ENCODE measurements at places on chromosomes 2 and 18.

GRCh38 chr2:148899638-148900318 is 24.8 kb downstream of the KIF5C start:
- no peak for DNase-seq

- DNase-seq, result no peak
Observed at GRCh38 chr18:5857180-5857579, 38.1 kb downstream of the TMEM200C start.

DNA sequence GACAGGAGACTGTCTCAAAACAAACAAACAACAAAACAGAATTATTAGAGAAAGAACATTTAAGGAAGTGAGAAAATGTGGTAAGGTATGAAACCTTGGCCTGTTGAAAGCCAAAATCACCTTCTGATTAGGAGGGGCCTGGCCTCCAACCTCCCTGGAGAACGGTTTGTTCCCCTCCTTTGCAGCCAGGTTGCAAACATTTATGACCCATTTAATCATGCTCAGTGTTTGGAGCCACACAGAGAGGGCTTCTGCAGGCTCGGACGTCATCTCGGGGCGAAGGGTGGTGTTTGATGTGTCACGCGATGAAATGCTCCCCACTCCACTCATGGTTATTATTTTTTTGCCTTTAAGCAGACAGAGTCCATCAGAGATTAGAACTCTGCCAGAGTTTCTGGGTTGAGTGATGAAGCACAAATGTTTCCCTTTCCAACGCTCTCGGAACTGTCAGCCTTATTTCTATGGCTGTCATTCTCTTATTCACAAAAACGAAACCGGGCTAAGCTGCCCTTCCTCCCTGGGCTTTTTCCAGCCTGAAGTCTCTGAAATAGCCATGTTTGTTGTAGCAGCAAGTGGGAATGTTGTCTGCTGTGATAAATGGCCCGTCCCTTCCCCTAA is 33.6 kb upstream of the ROCK2 start:
- DNase-seq, result no peak

DNA sequence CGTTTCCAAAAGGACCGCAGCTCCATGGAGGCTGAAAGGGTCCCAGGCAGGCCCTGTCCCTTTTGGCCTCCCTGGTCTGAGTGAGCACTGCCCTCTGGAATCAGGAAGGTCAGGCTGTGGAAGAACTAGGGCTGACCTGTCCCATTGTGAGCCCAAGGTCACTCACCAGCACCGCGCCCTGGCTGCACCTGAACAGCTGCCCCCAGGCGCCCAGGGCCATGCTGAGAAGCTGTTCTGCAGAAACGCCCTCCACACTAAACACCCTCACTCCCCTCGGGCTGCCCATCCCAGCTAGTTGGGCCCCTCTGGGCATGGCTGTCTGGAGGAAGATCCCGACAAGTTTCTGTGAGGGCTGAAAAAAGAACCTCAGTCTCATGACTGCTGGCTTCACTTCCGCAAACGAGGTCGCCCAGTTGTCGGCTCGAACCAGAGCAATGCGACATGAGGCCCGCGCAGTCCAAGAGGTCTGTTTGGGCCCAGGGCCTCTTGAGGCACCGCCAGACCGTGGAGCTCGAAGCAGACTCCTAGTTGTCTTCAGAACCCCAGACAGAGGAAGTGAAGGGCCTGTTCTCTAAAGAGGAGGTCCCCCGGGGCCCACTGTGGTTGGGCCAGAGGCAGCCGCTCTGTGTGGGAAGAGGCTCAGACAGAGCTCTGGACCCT is 64.4 kb downstream of the INPP5D start:
- no peak for DNase-seq

GRCh38 chr2:36394804-36395203 is 39.2 kb downstream of the CRIM1 start:
- DNase-seq, result no peak

DNA sequence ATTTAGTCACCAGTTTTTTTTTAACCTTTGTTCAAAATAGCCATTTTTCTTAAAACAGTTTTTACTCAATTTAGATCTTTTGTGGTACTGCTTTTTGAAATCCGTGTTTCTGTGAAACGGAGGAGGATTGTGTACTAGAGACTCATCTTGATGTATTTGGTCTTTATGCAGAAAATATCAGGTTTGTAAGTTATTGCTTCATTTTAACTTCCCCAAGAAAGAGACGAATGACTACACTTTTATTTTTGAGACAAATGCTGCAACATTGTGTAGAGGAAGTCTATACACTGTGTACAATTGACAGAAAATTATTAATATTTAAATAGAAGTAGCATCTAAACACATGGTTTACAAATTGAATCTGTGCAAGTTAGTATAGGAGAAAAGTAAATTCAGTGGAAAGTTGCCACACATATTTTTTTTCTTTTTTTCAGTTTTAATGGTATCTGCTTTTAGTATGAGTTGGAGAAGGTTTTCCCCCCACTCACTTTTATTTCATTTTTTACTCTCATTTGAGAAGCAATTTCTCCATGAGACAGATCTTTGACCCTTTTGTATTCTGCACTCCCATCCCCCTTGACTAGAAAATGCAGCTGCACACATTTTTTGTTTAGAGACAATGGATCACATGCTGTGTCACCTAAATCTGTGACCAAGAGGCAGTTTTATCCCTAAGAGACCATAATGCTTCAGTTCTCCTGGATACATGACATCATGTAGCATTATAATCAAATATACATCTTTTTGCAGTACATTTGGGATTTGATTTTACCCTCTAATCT is 200.8 kb upstream of the STON1 start:
- DNase-seq, result no peak

DNA sequence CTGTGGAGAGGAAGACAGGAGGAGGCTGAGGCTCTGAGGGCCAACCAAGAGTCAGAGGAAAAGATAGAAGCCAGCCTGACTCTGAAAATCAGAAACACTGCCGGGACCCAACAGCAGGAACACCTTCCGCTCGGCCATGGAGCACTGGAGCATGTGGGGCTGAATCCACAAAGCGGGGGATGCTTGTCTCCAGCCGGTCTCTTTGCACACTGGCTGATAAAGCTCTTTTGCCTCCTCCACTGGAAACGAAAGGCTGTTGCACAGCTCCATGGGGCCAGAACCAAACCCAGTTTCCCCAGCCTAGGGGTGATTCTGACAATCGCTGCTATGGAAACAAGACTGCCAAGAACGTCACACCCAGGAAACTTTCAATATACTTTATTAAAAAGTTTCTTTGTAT is 90.3 kb downstream of the COL6A3 start:
- DNase-seq, result no peak

DNA sequence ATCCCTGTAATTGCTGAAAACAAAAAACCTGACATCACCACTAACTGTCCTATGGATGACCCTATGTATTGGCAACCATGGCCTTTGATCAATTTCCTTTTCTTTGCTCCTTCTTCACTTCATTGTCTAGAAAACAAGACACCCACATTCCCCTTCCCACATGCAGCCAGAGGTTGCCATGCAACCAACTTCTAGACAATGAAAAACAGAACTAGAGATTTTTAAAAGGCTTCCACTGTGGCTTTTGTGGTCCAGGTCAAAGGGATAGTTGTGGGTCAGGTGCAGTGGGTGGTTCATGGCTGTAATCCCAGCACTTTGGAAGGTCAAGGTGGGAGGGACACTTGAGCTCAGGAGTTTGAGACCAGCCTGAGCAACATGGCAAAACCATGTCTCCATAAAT is 139.3 kb upstream of the DOK6 start:
- no peak for DNase-seq

- no peak for DNase-seq
Observed at GRCh38 chr2:54176577-54176976, 61.2 kb downstream of the ACYP2 start.

- no peak for DNase-seq
Observed at GRCh38 chr2:169561364-169561763, 12.3 kb downstream of the FASTKD1 start.

GRCh38 chr2:30235008-30235655 is 3.8 kb downstream of the LBH start:
- DNase-seq, result peak; percentile 58

GRCh38 chr18:74388227-74388626 is 68.9 kb downstream of the DIPK1C start:
- DNase-seq, result no peak

GRCh38 chr2:224072541-224073188 is 33.6 kb upstream of the SERPINE2 start:
- DNase-seq, result no peak

DNA sequence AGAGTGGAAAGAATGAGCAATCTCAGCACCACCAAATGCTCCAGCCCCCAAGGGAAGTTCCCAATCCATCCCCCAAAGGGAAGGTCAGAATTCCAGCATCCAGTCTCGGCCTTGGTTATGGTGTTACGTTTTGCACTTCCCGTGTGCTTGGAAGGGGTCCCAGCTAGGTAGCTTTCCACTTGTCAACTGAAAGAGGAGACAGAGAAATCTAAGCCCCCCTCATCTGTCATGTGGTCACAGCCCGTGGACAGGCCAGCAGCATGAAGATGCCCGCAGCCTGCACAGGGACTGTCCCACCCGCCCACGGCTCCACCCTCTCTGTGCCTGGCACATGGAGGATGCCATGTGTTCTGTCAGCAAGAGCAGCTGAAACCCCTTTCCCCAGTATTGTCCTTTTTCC is 32.1 kb downstream of the RHOB start:
- no peak for DNase-seq

DNA sequence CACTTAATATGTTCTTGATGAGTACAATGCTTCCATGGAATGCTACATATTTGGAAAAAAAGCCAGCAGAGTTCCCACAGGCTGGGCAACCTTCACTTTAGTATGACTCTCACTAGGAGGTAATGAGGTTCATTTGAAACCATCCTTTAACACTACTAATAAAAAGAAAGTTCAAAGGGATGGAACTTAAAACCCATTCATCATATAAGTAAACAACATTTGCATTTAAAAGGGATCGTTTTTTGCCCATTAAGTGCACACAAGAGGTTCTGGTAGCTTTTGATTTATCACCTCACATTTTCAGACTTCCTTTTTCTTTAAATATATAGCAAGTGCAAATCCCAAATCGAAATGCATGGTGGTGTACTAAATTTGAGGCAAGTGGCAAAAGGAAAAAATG is 270.8 kb upstream of the DCC start:
- DNase-seq, result no peak

Data from stimulated activated CD4-positive, alpha-beta T cell treated with anti-CD3 and anti-CD28 coated beads, Interleukin-4, amount 100 ng/mL, for 48 hours (primary cell).